Foreskin melanocyte (primary cell): ENCODE measurements at places on chromosomes 11 and 22.

DNA sequence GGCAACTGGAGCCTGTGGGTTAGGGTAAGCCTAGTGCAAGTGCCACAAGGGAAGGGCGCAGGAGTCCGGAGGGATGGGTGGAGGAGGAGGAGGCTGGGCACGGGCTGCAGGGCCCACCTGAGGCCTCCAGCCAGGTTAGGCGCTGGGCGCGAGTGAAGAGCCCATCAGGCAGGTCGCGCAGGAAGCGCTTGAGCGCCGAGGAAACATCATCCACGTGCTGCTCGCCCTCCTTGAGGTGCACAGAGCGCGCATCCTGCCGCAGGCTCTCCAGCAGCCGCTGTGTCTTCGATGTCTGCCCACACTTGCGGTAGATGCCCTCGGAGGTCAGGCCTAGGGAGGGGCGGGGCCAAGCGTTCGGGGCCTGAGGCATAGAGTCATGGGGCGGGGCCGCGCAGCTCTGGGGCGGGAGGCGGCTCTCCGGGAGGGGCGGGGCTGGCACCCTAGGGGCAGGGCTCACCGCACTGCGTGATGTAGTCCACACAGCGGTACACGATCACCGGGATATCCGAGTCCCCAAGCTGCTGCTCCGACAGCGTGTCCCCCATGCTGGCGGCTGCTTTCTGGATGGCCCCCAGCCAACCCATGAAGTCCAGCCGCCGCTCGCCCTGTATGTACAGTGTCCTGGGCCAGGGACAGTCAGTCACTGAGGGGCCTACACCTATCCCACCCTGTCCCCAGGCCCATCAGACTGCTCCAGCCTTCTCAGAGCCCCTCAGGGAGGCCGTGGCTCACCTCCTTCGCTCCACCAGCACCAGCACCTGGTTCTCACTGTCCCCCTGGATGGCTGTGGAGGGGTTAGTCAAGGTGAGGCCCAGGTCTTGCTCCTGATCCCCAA, 22.9 kb upstream of the PDE2A start:
- no peak for DNase-seq

DNA sequence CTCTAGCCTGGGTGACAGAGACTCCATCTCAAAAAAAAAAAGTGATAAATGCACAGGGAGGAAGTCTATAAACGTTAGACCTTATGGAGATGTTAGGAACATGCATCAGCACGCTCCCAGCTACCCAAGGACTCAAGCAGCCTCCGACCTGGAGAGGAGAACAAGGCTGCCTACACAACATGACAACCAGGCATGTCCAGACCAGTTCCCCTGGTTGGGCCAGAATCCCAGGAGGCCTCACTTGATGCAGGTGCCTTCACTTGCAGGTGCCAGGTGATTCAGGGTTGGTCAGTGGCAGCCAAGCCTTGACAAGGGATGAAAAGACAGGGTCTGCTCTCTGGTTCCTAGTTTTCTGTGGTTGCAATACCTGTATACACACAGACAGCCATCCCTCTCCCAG, 5.9 kb downstream of the RANGAP1 start:
- DNase-seq = no peak

DNA sequence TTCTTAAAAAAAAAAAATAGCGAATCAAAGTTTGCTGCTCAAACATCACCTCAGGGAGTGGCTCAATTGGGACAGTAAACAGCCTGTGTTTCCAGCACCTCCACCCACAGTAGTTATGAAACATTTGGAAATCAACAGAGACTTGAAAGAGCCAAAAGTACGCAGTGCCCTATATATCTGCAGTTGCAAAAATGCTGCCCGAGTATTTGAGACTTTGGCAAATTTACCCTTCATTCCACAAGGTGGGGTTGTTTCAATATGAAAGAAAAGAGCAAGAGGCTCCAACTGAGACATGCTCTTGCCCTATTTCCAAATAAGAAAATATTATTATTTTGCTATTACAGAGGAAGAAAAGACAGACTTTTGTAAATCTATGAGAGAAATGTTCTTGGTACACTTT, 851.1 kb upstream of the RAG2 start:
- DNase-seq = peak; percentile 35

DNA sequence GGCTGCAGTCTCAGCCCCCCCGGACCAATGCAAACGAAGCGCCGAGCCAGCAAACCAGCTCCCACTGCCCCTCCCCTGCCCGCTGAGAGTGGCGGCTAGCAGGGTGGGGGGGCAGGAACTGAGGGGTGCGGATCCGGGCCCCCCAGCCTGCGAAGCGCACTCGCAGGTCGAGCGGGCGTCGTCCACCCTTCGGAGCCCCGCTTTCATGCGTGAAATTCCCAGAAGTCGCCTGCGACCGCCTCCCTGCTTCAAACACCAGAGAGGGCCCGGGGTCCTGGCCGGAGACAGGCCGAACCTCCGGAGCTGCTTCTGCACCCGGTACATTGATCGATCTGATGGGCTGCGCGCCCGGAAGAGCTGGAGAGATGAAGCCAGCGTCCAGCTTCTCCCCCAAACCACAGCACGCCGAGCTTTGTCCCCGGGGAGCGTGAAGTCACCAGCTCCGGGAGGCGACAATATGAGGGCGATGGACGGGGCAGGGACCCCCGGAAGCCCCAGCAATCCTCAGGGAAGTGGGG, 646 bp upstream of the PATZ1 start:
- DNase-seq = peak; percentile 43

DNA sequence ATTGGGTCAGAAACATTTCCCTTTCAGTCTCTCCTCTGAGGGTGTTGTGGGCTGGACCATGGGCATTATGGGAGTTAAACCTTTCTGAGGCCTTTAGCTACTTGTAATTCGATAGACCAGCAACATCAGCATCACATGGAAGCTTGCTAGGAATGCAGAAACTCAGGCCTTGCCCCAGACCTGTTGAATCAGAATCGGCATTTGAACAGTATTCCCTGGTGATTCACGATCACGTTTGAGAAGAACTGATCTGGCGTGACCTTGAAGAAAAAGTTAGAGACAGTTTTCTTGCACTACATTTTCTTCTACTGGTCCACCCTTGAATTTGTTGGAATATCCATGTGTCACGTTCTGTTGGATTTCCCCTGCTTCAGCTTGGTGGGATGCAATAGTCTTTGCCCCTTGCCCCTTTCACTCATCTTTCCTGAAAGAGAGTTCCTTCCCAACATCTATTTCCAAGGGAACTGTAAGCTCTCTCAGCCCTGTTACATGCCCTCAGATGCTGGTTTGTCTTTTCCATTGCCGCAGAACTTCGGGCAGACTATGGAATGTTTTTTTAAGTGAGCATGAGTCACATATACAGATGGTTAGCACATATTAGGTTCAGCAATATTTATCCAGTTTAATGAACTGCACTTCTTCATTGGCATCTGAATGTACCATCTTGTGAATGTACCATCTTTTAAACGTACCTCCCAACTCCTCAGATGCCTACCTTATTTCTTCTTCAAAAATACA, 23.9 kb downstream of the EHF start:
- no peak for DNase-seq

DNA sequence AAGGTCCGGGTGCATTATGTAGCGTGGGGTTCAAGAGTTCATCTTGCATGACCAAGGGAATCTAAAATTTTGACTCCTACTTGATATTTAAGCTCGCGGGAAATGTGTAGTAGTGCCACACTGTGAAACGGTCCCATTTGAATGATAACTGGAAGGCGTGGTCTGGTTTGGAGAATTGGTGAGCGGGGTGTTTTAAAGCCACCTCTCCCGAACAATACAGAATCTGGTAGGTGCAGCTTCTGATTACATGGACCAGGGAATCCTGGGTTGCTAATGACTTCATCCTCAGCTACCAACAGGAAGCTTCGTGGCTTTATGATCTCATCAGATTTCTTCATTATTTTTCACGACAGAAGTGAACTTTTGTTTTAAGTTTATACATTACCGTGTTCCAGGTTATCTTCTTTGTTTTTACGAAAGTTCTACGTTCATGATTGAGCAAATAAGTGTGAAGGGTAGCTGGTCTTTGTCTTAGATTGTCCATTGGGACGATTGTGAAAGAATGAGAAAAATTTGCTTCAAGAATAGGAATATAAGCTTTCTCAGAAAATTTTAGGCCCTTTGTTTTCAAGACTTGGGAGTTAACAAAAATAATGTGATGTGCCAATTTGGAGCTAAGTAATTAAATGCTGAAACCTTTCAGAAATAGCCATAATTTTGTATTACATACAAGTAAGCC, 1.7 kb downstream of the QSER1 start:
- peak; percentile 33 for DNase-seq

DNA sequence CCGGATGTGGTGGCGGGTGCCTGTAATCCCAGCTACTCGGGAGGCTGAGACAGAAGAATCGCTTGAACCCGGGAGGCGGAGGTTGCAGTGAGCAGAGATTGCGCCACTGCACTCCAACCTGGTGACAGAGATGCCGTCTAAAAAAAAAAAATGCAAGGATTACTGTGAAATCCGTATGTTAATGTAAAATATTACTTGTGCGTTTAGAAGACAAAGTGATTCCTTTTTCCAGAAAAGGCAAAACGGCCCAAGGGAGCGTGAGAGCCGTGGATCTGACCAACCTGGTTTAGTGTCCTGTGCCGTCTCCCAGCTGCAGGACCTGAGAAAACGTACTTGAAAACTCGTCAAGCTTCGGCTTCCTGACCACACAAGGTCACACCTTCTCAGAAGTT, 905 bp downstream of the HDHD5 start:
- no peak for DNase-seq

- DNase-seq = no peak
These were observed 34.1 kb downstream of the OTOG start for GRCh38 chr11:17581036-17581731.

DNA sequence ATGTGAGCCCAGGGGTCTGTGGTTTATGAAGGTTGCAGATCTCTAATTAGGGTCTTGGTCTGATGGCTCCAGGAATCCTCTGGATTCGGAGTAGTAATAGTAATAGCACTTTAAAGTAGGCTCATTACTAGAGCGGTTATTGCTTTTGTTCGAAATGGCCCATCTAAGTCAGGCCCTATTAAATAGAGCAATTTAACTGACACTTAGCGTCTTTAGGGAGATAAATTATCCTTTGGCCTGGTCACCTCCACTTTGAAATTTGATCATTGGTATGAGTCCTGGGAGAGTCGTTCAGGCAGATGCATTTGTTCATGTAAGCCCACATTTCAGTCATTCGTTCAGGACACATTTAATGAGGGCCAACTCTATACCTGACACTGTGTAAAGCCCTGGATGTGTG, 54.8 kb downstream of the LDLRAD3 start:
- no peak for DNase-seq

DNA sequence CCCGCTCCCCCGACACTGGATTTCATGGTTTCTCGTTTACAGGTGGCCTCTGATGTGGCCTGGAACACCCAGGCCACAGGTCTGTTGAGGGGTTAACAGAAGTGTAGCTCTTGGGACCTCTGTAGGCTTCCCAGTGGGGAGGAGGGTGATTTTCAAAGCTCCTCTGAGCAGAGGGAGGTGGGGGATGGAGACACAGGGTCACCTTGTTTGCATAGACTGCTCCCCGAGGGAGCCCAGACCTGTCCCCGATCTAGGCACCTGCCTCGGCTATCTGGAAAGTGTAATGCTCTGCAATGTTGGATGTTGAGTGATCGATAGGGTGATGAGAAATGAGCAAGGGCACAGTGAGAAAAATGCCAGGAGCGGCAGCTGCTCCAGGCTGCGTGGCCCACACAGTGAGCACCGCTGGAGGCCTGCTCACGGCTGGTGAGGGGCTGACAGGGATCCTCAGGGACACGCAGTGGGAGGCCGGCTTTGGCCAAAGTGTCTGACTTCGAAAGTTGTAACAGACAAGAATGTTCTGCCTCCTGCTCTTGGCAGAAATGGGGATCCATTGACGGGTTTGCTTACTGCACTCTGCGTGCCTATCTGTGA, 594.1 kb downstream of the BRD1 start:
- no peak for DNase-seq
